Stimulated activated CD4-positive, alpha-beta T cell treated with anti-CD3 and anti-CD28 coated beads, Interleukin-2, amount 100 ng/mL, for 48 hours (primary cell): ENCODE measurements at places on chromosomes 2 and 18.

- DNase-seq, result no peak
These were observed 44.4 kb upstream of the IL1R2 start for GRCh38 chr2:101947374-101947773.

GRCh38 chr2:172172513-172173173, 69.9 kb upstream of the DLX2 start:
- peak; percentile 60 for DNase-seq

DNA sequence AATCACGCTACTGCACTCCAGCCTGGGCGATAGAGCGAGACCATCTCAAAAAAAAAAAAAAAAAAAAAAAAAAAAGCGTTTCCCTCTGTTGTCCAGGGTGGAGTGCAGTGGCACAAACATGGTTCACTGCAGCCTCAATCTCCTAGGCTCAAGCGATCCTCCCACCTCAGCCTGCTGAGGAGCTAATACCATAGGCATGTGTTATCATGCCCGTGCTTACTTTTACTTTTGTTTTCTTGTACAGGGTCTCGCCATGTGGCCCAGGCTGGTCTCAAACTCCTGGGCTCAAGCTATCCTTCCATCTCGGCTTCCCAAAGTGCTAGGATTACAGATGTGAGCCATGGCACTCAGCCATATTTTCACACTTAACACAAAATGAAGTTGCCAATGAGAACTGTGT, 37.5 kb downstream of the PSME4 start:
- DNase-seq, result no peak

- no peak for DNase-seq
These were observed 101.4 kb downstream of the PTRHD1 start for GRCh38 chr2:24691806-24692205.

- no peak for DNase-seq
These were observed 237.8 kb upstream of the RAB6C start for GRCh38 chr2:129741623-129742022.
